ENCODE measurements at places on chromosomes 1 and 21.

GRCh38 chr21:33211732-33212131 is 18.0 kb upstream of the IFNAR2 start:
- DNase-seq: no peak

- no peak for DNase-seq
Observed at GRCh38 chr21:35829067-35829466, 231.3 kb downstream of the SETD4 start.

GRCh38 chr1:214557952-214558735 is 6.7 kb upstream of the PTPN14 start:
- no peak for DNase-seq

- no peak for DNase-seq
Observed at GRCh38 chr21:17414766-17415165, 98.1 kb upstream of the CXADR start.

- DNase-seq: peak; percentile 84
Observed at GRCh38 chr1:111346089-111346885, 55.6 kb downstream of the CHIA start.

DNA sequence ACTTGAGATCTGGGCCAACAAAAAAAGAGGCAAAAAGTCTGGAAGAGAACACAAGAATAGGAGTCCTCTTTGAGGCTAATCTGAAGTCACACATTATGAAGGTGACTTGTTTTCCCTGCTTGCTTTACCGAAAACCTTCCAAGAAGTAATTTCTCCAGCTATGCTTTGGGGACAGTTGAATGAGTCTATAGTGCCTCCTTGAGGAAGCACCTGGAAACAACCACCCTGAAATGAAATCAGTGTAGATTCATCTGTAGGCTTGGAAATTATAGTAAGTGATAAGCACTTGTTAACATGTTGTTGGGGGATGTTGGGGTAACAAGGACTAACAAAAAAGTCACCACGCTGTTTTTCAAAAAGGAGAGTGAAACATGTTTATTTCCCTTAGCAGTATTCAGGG is 23.4 kb upstream of the RPTN start:
- DNase-seq: peak; percentile 36

GRCh38 chr1:1259951-1260600 is 13.6 kb upstream of the C1QTNF12 start:
- DNase-seq: no peak

- no peak for DNase-seq
Observed at GRCh38 chr1:35808450-35809113, 766 bp downstream of the AGO4 start.

- DNase-seq: no peak
Observed at GRCh38 chr1:197099444-197099843, 32.4 kb upstream of the F13B start.

DNA sequence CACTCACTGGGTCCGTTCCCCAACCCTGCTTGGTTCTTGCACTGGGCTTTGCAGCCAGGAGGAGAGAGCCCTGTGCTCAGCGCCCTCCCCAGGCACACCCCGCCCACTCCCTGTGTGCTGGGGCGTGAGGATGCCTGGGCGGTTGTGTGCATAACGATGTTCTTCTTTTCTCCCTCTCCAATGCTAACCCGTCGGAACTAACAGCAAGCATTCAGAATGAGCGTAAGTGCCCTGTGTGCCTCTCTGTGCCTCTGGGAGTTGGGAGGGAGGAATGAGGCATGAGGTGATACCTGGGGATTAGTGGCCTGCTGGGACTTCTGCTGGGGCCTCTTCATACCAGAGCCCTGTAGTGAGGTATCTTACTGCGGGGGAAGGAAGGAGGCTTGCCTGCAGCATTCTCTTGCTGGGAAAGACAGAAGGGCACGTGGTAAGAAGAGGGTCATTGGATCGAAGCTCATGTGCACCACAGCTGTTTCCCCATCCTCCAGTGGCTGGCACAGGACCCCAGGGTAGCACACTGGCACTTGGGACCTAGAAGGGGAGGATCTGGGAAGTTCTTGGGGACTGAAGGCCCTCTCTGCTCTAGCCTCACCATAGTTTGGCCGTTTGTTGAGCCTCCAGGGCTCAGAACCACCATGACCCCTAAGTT is 79.8 kb downstream of the NFASC start:
- DNase-seq: no peak

GRCh38 chr1:169892927-169893644 is 610 bp downstream of the SCYL3 start:
- no peak for DNase-seq

DNA sequence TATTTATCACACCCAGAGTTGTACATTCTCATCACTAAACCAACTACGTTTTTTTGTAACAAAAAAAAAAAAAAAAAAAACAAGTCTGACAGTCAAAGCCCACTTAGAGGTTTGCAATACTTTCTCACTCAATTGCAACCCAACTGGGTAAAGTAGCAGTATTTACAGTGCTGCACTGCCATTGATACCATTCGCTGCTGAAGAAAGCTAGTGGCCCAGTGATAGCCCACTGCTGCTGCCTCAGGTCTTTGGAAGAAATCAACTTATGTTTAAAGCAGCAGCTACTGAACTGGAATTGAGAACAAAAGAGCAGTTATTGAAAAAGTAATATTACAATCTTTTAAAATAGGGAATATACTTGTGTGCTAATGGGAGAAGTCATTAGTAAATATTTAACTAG is 2.7 kb downstream of the HNRNPU start:
- no peak for DNase-seq

GRCh38 chr1:214923278-214923915 is 159.1 kb upstream of the KCNK2 start:
- DNase-seq: no peak

DNA sequence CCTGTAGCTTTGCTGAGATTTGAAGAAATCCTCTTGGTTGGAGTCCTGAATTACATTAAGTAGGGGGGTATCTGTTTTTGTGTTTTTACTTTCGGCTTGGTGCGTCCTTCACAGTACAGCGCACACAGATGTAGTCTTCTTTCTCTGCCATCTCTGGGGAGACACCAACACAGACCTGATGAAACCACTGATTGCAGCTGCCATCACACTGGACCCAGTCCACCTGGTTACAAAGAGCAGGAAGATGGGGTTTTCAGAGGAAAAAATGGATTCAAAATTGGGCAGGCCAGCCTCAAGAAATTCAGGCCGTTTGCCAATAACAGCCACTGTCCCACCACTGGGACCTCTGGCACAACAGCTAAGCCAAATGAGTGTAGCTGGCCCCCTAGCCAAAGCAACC is 18.7 kb upstream of the SYT2 start:
- DNase-seq: no peak

- DNase-seq: no peak
Observed at GRCh38 chr1:244352156-244352830, 99.4 kb downstream of the ADSS2 start.

- no peak for DNase-seq
Observed at GRCh38 chr1:184392067-184392466, 5.2 kb downstream of the C1orf21 start.

GRCh38 chr1:211092955-211093354 is 41.0 kb downstream of the KCNH1 start:
- DNase-seq: no peak

DNA sequence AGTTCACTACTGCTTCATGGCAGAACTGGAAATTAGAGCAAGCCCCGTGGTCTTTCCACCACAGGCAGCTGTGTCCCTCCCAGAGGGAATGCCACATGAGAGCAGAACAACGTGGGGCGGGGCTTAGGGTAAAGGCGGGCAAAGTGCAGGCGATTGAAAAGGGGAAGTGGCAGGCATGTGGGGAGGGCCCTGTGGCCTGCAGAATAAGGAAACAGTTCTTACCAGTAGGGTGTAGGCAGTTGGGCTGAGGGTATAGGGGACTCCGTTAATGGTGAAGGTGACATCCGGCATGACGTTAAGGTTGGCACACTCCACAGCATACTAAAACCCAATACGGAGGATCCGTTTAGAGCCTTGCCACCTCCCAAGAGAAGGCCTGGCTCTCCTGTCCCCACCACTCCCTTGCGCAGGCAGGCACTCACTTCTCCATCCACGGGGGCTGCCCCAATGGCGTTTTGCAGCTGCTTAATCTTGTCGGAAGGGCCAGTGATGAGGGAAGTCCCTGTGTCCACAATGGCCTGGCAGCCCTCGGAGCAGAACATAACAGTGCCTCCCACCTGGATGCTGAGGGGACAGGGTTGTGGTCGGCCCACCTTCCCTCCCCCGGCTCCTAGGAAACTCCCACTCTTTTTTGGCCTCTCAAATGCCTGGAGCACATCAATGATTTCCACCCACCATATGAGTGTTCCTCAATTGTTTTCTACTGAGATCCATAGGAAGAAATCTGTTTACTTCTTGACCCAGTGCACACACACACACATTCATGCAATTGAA is 9.1 kb upstream of the RAB7B start:
- DNase-seq: peak; percentile 97

- DNase-seq: no peak
Observed at GRCh38 chr1:98045767-98046641, 125.2 kb upstream of the DPYD start.

GRCh38 chr1:147902253-147902845 is at the start of gene GJA8:
GJA8 (plus strand) TSS chr1:147902795; CDS start chr1:147907956, 5,161 bp downstream.
- DNase-seq: no peak

GRCh38 chr1:230120289-230120920 is 53.4 kb downstream of the GALNT2 start:
- no peak for DNase-seq

DNA sequence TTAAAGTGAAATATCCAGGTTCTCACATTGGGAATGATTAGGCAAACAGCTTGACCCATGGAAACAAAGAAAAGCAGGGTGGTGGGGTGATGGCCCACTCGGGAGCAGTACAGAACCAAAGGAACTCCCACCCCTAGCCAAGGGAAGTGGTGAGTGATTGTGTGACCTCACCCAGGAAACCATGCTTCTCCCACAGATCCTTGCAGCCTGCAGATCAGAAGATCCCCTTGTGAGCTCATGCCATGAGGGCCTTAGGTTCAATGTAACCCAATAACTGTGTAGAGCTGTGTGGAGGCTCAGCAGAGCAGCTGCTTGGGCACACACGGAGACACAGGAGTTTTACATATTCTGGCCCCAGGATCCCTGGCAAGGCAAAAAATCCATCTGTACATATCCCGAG is 311.8 kb upstream of the DPYD start:
- no peak for DNase-seq

GRCh38 chr1:230788561-230789275 is 41.5 kb downstream of the CAPN9 start:
- DNase-seq: no peak

GRCh38 chr1:221217029-221217428 is 337.8 kb downstream of the HLX start:
- DNase-seq: no peak

DNA sequence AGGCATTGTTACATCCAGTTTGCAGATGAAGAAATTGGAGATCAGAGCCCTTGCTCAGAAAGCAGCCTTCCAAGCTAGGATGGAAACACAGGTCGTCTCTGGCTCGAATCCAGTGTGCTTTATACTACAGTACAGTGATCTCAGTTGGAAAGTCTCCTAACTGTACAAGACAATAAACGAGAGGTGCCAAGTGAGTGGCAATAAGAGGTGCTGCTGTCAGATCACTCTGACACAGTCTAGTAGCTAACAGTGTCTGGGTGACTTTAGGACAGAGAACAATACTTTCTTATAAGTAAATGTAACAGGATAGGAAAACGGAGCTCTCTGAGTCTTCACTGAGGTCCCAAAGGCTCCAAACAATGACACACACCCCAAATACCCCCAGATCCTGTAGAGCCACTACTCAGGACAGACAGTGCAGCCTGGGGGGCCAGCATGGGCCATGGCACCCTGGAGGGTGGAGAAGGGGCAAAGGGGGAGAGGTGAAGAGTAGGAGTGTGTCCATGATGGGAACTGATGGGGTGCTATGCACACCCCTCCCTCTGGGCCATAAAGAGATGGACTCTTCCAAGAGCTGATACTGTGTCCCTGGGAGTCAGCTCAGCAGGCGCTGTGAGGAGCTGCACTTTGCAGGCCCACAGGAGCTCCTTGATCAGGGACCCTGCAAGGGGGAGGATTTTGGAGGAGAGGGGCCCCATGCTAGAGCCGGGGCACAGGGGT is 3.3 kb downstream of the SH3BGR start:
- DNase-seq: no peak

DNA sequence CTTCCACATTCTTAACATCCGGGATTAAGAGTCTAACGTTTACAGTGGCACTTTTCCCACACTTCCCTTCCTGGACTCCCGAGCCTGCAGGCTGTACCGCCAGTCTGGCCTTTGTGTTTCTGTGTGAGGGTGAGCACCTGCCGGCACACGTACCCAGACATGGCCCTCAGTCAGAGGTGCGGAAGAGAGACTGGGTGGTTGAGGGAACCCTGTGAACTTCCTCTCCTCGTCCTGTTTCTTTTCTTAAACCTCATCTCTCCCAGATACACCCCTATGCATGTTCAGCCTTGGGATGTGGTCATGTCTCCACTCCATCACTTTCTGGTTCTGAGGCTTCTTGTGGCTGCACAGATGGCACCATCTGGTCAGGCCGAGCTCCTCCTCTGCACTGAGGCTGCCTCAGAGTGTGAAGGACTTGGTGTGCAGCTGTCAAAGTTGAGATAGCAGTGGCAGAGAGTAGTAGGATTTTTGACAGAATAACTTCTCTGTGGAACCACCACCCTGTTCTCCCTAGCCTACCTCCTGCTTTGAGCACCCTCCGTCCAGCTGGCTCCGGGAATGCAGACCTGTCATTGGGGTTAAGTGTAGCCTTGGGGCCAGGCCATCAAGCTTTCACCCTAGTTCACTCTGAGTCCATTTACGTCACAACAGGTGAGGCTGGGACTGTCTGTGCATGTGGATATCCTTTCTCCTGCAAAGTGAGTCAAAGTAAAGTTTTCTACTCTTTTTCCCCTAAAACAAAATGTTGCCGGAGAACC is 31.4 kb downstream of the VASH2 start:
- peak; percentile 84 for DNase-seq

DNA sequence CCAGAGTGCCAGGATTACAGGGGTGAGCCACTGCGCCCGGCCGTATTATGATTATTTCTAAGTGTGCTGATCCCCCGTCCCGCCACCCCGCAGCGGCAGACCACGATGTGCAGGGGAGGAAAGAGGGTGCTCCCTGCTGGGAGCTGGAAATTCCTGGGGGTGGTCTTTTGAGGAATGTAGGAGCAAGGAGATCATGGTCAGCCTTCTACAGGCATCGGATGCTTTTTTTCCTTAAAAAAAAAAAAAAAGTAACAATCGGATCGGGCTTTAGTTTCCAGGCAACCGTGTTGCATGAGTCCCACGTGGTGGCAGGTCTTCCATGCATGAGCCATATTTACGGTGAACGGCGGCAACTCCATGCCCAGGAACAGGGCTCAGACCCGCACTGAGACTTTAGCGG is 74.2 kb upstream of the COX20 start:
- no peak for DNase-seq

GRCh38 chr1:44895919-44896734 is 53.1 kb upstream of the PTCH2 start:
- no peak for DNase-seq

DNA sequence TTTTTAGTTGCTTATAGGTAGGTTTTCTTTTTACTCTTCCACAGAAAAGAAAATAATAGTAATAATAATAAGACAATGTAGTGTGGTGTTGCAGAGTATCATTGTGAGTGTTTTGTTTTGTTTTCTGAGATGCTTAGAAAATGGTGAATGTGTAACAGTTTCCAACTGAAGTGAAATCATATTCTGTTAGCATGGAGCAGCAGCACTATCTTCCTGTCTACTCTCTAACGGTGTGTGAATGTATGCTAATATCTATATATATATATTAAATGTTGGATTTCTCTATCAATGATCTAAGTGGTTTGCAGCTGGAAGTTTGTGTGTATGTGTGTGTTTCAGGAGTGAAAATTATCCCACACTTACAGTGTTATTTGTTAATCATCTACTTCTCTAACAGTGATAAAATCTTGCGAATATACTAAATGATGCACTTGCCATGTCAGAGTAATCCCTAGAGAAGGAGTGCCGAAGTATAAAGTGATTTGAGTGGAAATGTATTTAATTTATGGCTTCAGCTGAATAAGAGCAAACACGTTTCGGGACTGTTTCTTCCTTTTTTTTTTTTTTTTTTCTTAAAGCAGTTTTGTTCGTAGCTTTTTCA is 377 bp downstream of the SAMD13 start:
- no peak for DNase-seq
